GM19239 (cell line): ENCODE measurements at places on chromosomes 16 and 17.

GRCh38 chr17:29133121-29133713 is 47.0 kb downstream of the MYO18A start:
- no peak for DNase-seq

DNA sequence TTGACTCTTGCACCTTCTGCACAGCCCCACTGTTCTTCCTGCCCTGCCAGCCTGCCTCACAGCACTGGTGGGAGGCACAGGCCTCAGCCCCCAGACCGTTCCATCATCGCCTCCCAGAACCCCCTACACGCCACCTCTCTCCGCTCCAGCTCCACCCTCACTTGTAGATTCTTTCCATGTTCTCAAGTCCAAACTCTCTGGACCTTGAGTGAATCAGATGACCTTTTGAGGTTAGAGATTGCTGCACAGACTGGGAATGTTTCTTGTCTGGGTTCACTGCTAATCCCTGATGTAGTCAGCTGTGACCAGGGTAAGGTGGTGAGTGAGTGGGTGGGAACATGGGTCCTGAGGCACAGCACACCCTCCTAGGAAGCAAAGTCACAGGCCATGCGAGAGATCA is 272.4 kb downstream of the IRF8 start:
- no peak for DNase-seq

GRCh38 chr16:85613604-85614337 is 649 bp downstream of the GSE1 start:
- DNase-seq: no peak

DNA sequence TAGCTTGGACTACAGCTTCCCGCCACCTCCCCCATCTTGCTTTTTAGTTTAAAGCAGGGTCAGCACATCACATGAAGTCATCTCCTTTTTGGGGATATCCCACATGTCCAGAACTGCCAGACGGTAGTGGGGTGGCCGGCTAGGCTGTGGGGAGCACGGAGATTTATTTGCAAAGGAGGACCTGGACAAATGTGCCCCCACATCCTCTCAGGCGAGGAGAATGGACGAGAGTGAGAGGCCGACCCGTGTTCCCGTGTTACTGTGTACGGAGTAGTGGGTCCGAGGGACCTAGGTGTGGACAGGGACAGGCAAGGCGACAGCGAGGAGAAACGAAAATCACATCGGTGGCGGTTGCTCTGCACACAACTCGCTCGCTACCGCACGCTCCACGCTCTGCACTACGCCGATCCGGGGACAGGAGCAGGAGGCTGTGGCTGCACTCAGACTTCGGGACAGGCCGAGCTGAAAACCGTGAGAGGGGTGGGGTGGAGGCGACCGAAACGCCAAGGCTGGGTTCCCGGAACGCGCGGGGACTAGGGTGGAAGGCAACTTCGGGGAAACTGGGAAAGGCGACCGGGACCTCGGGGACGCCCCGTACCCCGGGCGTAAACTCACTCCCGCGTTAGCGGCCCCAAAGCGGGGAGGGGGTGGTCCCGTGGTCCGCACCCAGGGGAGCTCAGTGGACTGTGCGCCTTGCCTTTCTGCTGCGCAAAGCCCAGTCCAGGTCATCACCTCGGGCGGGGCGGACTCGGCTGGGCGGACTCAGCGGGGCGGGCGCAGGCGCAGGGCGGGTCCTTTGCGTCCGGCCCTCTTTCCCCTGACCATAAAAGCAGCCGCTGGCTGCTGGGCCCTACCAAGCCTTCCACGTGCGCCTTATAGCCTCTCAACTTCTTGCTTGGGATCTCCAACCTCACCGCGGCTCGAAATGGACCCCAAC is at the start of gene MT1A:
Gene MT1A, plus strand, starts transcription at position 853 of the 937 bp plus-strand sequence. Its CDS starts 73 bp downstream, at position 926.
- DNase-seq: no peak

GRCh38 chr16:55500530-55501011 is 8.3 kb upstream of the LPCAT2 start:
- DNase-seq: no peak

GRCh38 chr17:17818088-17818526 is 18.7 kb downstream of the SREBF1 start:
- peak; percentile 59 for DNase-seq

DNA sequence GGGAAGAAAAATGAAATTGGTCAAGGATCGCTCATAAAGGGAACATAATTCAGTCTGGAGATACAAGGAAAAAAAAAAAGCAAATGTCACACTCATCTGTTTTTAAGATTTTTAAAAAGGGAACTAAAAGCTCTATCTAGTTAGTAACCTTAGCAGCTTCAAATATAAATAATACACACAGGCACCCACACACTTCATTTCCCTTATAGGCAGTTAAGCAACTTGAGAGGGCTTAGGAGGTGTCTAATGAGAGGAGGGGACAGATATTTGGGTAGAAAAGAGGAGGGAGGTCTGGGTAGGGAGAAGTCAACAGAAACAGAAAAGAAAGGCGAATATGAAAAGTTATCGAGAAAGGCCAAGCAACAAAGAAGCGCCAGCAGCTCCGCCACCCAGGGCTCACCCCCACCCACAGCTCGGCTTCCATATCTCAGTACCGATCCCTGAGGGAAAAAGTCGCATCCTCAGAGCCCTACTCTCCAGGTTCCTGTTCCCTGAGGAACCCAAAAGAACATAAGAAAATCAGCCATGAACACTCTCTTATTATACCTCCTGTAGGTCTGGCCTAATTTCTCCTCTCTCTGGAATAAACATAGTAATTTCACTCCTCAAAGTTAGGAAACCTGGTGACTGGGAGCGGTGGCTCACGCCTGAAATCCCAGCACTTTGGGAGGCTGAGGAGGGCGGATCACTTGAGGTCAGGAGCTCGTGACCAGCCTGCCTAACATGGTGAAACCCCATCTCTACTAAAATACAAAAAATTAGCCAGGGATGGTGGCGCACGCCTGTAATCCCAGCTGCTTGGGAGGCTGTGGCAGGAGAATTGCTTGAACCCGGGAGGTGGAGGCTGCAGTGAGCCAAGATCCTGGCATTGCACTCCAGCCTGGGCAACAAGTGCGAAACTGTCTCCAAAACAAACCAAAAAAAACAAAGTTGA is 69.6 kb upstream of the RCVRN start:
- DNase-seq: no peak

GRCh38 chr16:67150047-67150832 is 558 bp downstream of the B3GNT9 start:
- peak; percentile 72 for DNase-seq

- no peak for DNase-seq
Observed at GRCh38 chr16:7344830-7345780, 12.5 kb downstream of the RBFOX1 start.

DNA sequence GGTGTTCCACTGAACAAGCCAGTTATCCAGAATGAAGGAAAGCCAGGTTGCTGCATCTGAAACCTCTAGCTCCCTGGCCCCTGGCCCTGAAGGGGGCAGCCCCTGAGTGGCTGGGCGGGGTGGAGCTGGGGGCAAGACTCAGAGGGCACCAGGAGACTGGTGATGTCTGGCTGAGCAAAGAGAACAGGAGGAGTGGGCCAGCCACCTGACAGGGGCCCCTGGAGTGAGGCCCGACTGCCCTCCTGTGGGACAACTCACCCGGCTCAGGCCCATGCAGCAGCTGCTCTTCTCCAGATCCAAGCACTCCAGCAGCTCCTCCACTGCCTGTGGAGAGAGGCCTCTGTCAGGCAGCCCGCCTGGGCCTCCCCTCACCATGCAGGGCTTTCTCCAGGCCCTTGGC is 60.4 kb downstream of the PIPOX start:
- no peak for DNase-seq
